Activated CD4-positive, alpha-beta memory T cell treated with anti-CD3 and anti-CD28 coated beads for 36 hours (primary cell): ENCODE measurements at places on chromosomes 1 and 21. TPM values are rescaled to one million over a fixed set of nuclear protein-coding genes. Genes with fewer than 3 reads are reported as not detected.
A peak's percentile ranks its signal among the peaks of the same experiment; 100 is the strongest.

DNA sequence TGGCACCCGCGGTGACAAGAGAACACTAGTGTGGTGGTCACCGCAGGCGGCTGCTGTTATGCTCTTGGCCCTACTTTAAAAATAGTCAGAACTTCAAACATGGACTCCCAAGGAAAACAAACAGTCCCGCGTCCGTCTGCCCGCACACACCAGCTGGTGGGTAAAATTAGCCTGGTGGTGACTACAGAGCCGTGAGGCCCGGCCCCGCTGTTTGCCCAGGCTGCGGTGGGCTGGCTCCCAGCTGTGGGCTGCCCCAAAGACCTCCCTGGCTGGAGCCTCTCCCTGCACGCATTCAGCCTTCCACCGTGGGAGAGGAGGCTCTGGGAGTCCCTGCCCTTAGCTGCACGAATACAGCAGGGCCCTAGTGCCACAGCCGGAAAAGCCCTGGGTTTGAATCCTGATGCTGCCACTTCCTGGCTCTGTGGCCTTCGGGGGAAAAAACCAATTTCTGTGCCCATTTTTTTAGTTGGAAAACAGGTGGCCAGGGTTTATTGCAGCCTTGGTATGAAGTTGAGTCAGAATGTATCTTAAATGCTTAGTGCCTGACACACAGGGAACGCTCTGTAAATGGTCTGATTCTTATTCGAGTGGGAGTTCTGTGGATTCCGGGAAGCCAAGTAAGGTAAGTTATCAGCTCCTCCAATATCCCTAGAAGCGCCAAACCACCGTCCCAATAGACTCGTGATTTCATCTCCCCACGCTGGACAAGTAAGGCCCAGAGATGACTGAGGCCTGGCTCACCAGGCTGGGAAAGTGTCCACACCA lies 58.2 kb downstream of the ALPL start:
- no peak for DNase-seq
- H3K4me3 ChIP-seq: no peak overlapping the region
- no peaks in the 10 kb centered on the region for H3K36me3 ChIP-seq
- no peak overlapping the region for H3K27ac ChIP-seq

DNA sequence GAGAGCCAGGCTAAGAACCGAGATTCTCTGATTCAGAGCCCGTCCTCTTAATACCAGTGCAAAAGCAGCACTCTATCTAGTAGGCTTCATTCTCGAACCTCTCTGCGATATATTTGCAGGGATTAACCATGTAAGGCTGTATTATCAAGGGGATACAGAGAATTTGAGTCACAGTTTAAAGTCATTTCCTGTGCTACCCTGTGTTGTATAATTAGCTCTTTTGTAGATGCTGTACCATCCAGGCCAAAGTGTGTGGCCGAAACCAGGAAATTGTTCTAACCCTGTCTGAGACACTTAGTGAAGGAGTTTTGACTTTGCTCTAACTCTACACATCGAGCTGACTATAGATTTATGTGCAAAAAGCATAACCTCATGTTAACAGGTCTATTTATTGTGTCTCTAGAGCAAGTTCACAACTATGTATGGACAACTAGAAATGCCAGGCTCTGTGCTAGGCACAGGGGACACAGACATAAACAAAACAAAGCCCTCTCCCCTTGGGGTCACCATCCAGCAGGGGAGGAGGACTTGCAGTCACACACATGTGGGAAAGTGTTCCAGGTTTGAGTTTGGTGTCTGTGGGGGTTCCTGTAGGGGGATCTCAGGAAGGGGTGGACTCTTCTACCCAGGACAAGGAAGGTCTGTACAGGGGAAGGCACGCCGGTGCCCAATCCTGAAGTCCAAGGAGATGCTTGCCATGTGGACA lies 182.2 kb downstream of the DHRS3 start:
- H3K27me3 ChIP-seq: no peaks in the 10 kb centered on the region
- peak; percentile 79 for DNase-seq
- peaks cover 16% of the 10 kb centered on the region for H3K36me3 ChIP-seq
- peaks cover 75% of the 10 kb centered on the region for H3K4me1 ChIP-seq

DNA sequence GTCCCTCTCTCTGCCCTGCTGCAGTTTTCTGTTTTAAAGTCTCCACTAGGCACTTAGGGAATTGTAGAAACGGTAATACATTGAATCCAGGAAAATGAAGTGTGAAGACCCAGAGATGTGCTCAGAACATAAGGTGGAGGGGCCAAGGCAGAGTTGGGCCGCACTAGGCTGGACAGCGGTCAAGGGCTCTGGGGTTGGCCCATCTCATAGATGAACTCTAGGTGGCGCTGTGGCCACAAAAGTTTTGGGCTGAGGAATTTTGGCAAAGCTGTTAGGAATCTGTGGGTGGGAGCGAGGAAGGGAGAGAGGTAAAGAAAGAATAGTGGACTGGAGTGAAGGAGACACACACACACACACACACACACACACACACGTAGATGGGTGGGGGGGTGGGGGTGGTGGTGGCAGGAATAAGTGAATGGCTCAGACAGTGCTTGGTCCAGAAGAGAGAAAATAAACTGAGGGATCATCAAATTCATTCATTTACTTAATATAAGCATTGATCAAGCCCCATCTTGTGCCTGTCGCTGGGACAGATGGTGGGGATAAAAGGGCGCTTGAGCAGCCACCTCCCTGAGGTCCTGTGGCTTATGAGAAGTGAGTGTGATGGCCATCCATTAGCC lies 258.5 kb downstream of the TRABD2B start:
- no peak overlapping the region for H3K4me3 ChIP-seq
- DNase-seq: no peak

- H3K27me3 ChIP-seq: no peaks in the 10 kb centered on the region
- H3K4me3 ChIP-seq: no peak overlapping the region
- peaks cover 19% of the 10 kb centered on the region for H3K4me1 ChIP-seq
- DNase-seq: no peak
Observed at GRCh38 chr1:116855191-116855619, 54.5 kb upstream of the PTGFRN start.

DNA sequence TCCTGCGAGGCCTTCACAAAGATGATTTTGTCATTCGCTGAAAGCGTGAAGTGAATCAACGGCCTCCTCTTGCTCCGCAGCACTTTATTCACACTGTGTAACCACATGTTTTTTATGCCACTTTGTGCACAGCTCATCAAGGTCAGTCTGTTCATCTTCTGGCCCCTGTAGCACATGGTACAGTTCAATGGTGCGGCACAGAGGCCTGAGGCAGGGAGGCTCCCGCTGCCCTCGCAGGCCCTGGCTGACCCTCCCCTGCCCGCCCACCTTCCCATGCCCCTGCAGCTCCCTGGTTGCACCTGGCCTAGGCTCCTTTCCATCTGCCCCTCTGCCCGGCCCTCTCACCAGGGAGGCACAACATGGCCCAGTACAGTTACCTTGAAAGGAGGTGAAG lies 87.5 kb downstream of the CD247 start:
- peak overlapping the region; percentile 68 for H3K27ac ChIP-seq
- no peaks in the 10 kb centered on the region for H3K27me3 ChIP-seq
- H3K4me3 ChIP-seq: no peak overlapping the region
- H3K4me1 ChIP-seq: peaks cover 37% of the 10 kb centered on the region
- no peak for DNase-seq

- H3K27me3 ChIP-seq: no peaks in the 10 kb centered on the region
- H3K27ac ChIP-seq: no peak overlapping the region
- peaks cover 16% of the 10 kb centered on the region for H3K36me3 ChIP-seq
- peak; percentile 63 for DNase-seq
- peaks cover 4% of the 10 kb centered on the region for H3K4me1 ChIP-seq
Observed at GRCh38 chr1:183622884-183623785, 12.4 kb downstream of the ARPC5 start.

- no peak for DNase-seq
- no peak overlapping the region for H3K4me3 ChIP-seq
- peaks cover 28% of the 10 kb centered on the region for H3K27me3 ChIP-seq
- no peaks in the 10 kb centered on the region for H3K36me3 ChIP-seq
- H3K4me1 ChIP-seq: peaks cover 51% of the 10 kb centered on the region
Observed at GRCh38 chr1:212600071-212600915, 8.3 kb upstream of the ATF3 start.

- no peaks in the 10 kb centered on the region for H3K36me3 ChIP-seq
- peaks cover 18% of the 10 kb centered on the region for H3K4me1 ChIP-seq
- peaks cover 9% of the 10 kb centered on the region for H3K27me3 ChIP-seq
- no peak for DNase-seq
- no peak overlapping the region for H3K27ac ChIP-seq
- H3K4me3 ChIP-seq: no peak overlapping the region
Observed at GRCh38 chr1:200258447-200259375, 151.1 kb downstream of the ZNF281 start.

DNA sequence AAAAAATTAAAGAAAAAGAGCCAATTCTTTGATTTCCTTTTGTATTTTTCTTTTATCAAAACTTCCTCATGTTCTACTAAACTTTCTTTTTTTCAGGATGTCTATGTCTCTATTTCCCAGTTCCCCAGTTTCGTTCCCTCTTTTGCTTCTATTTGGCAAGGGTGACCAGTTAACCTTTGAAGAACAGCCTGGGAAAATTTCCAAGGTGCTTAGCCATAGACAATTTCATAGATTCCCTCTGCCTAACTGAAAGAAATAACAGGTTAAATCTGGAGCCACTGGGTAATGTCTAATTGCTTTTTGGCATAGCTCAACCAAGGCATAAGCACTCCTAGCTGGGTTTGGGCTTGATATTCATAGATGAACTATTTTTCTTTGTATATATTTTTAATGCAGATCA lies 272.3 kb downstream of the ADGRL2 start:
- DNase-seq: no peak
- no peak overlapping the region for H3K27ac ChIP-seq
- no peaks in the 10 kb centered on the region for H3K36me3 ChIP-seq
- no peaks in the 10 kb centered on the region for H3K27me3 ChIP-seq

DNA sequence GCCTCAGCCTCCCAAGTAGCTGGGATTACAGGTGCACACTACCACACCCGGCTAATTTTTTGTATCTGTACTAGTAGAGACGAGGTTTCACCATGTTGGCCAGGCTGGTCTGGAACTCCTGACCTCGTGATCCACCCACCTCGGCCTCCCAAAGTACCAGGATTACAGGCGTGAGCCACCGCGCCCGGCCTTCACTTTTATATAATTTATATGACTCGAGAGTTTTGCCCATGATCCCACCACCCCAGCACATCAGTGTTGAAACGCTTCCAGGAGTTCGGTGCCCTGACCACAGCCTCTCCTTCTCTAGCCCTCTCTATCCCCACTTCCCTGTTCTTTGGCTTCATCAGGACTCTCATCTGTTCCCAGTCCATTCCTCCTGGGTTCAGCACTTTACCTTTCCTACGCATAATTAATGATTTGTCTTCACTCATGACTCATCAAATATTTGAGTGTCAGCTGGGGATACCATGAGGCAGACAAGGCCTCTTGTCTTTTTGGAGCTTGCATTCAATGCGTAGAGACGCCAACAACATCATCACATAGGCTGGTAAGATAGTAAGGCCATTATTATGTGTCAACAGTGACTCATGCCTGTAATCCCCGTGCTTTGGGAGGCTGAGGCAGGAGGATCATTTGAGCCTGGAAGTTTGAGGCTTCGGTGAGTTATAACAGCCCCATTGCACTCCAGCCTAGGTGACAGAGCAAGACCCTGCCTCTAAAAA lies 1.4 kb downstream of the PMF1 start:
- H3K4me1 ChIP-seq: peaks cover 43% of the 10 kb centered on the region
- H3K36me3 ChIP-seq: peaks cover 52% of the 10 kb centered on the region
- DNase-seq: peak; percentile 74
- peak overlapping the region; percentile 76 for H3K4me3 ChIP-seq
- H3K27me3 ChIP-seq: no peaks in the 10 kb centered on the region

GRCh38 chr1:161631076-161631475 lies at the start of gene FCGR3B:
Gene FCGR3B (minus strand): TSS chr1:161631176. CDS start chr1:161631094, 82 bp downstream.
- no peak for DNase-seq
- H3K36me3 ChIP-seq: no peaks in the 10 kb centered on the region
- H3K27me3 ChIP-seq: no peaks in the 10 kb centered on the region
- H3K27ac ChIP-seq: no peak within 1 kb of the TSS
- no peak within 1 kb of the TSS for H3K4me3 ChIP-seq

GRCh38 chr1:204640578-204640977 lies 45.0 kb downstream of the LRRN2 start:
- DNase-seq: no peak
- peaks cover 2% of the 10 kb centered on the region for H3K27me3 ChIP-seq
- H3K4me3 ChIP-seq: no peak overlapping the region
- H3K4me1 ChIP-seq: no peaks in the 10 kb centered on the region
- H3K27ac ChIP-seq: no peak overlapping the region

GRCh38 chr1:152110365-152110859 lies 4.8 kb downstream of the TCHH start:
- H3K27ac ChIP-seq: no peak overlapping the region
- H3K4me1 ChIP-seq: no peaks in the 10 kb centered on the region
- peak; percentile 57 for DNase-seq
- peaks cover 15% of the 10 kb centered on the region for H3K27me3 ChIP-seq
- no peak overlapping the region for H3K4me3 ChIP-seq

DNA sequence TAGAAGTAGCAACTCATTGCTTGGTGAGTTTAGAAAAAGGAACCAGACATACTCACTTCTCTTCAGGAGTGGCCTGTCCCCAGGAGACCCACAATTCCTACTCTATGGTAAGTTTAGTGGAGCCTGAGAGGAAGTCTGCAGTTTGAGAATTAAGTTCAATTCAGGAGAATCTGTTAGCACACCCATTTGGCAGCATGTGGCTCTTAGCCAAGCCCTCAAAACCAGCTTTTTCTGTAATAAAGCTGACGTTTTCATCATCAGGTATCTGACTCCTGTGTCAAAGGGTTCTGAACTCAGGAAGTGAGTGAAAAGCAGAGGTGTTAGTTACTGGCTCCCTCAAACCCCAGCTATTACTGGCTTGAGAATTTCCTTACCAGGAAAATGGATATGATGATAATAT lies 20.4 kb upstream of the RGS16 start:
- H3K36me3 ChIP-seq: peaks cover 4% of the 10 kb centered on the region
- peak overlapping the region; percentile 80 for H3K27ac ChIP-seq
- peak; percentile 53 for DNase-seq
- peaks cover 74% of the 10 kb centered on the region for H3K4me1 ChIP-seq

DNA sequence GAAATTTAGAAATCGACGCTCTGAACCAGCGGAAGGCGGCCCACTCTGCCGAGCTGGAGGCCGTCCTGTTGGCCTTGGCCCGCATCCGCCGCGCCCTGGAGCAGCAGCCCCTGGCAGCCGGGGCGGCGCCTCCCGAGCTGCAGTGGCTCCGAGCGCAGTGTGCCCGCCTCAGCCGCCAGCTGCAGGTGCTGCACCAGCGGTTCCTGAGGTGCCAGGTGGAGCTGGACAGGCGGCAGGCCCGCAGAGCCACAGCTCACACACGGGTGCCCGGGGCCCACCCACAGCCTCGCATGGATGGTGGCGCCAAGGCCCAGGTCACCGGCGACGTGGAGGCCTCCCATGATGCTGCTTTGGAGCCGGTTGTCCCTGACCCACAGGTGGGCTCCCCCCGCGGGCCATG lies 47.0 kb upstream of the DIP2A start:
- H3K27me3 ChIP-seq: no peaks in the 10 kb centered on the region
- no peak overlapping the region for H3K4me3 ChIP-seq
- peaks cover 13% of the 10 kb centered on the region for H3K36me3 ChIP-seq
- H3K4me1 ChIP-seq: peaks cover 3% of the 10 kb centered on the region

Gene UBE2U
- total RNA-seq: not detected

Gene KCNK1
- 5.0 TPM for total RNA-seq

Gene COL16A1
- total RNA-seq: 0.45 TPM

Gene FCGR3B
- total RNA-seq: not detected
